ENCODE measurements at places on chromosomes 1 and 21.

- peak; percentile 35 for DNase-seq
Measured at GRCh38 chr1:9181176-9181906, 52.4 kb upstream of the GPR157 start.

DNA sequence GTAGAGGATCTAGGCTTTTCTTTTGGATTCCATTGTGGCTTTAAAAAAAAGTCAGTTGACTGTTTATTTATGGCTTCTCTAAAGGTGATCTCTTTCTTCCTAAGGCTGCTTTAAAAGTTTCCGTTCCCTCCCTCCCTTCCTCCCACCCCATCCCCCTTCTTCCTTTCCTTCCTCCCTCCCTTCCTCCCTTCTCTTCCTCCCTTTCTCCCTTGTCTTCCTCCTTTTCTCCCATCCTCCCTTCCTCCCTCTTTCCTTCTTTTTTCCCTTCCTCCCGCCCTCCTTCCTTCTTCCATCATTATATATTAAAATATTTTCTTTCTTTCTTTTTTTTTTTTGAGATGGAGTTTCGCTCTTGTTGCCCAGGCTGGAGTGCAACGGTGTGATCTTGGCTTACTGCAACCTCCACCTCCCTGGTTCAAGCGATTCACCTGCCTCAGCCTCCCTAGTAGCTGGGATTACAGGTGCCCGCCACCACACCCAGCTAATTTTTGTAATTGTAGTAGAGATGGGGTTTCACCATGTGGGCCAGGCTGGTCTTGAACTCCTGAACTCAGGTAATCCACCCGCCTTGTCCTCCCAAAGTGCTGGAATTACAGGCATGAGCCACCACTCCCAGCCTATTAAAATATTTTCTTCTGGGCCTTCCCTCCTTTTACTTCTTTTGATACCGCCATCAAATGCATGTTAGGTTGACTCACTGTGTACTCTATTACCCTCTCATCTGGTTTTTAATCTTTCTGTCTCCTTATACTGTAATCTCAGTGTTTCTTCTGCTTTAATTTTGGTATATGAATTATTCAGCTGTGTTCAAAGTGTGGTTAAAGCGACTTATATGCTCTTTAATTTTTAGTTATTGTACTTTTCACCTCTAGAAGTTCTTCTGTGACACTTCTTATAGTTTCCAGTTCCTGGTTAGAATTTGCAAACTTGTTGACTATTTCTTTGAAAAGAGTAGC, 59.2 kb upstream of the ATP5PO start:
- DNase-seq, result no peak

DNA sequence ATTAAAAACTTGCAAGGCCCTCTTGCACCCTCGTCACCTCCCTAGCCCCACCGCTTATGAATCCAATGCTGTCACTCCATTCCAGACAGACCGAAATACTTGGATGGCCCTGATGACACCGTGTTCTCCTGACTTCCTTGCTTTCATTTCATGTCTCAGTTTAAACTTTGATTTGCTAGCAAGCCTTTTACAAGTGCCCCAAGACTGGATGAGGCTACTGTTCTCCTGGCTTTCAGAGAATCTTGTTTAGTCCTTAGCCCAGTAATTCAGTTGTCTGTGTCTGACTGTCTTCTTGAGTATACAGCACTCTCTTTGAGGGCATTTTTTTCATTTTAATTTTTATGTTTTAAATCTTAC, 824 bp upstream of the IFI44L start:
- DNase-seq, result no peak

GRCh38 chr1:20250340-20250989, 40.2 kb upstream of the VWA5B1 start:
- DNase-seq, result no peak

GRCh38 chr1:3463013-3463385, 8.5 kb downstream of the ARHGEF16 start:
- no peak for DNase-seq

GRCh38 chr1:101161619-101162018, 75.2 kb upstream of the S1PR1 start:
- DNase-seq, result no peak

DNA sequence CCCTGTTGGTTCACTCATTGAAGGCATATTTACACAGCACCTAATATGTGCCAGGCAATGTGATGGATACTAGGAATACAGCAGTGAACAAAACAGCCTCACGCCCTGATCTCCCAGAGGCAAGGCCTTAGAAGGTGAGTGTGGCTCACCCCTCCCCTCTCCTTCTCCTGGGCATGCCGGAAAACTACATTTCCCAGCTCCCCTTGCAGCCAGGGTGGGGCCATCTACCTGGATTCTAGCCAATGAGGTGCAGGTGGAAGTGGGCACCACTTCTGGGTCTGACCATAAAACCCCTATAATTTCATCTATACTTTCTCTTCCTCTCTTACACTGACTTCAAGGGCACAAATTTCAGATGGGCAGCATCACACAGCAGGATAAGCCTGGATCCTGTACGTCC, 63.8 kb downstream of the FBXO2 start:
- DNase-seq, result no peak

GRCh38 chr1:216847397-216848036, 124.3 kb upstream of the ESRRG start:
- peak; percentile 10 for DNase-seq

DNA sequence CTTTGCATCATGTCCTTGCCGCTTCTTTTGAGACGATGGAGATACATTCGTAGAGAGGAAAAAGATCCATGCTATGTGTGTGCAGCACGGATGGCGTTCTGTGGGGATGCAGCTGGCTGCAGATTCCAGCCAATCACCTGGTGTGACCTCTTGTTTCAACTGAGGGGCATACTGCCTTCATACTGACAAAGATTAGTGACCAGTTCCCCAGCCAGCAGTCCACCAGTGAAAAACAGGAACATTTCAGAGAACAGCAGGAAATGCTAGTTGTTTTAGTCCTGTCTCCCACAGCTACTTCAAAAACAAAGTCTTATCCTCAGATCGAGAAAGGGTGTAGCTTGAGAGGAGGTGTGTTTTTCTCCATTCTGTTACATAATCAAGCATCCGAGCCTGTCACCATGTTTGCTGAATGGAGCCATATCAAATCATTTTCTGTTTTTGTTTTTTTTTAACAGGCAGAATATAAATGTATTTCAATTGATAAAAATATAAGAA, 255.7 kb upstream of the FMN2 start:
- no peak for DNase-seq

GRCh38 chr1:59752556-59753414, 62.0 kb upstream of the HOOK1 start:
- DNase-seq, result no peak

- DNase-seq, result no peak
Measured at GRCh38 chr1:151124763-151125403, 21.5 kb downstream of the SEMA6C start.

GRCh38 chr1:245702346-245702745, 547.6 kb downstream of the KIF26B start:
- DNase-seq, result no peak

GRCh38 chr1:92307980-92308379, 9.1 kb downstream of the RPAP2 start:
- no peak for DNase-seq

- DNase-seq, result peak; percentile 87
Measured at GRCh38 chr1:230307213-230307612, 118.9 kb downstream of the PGBD5 start.

DNA sequence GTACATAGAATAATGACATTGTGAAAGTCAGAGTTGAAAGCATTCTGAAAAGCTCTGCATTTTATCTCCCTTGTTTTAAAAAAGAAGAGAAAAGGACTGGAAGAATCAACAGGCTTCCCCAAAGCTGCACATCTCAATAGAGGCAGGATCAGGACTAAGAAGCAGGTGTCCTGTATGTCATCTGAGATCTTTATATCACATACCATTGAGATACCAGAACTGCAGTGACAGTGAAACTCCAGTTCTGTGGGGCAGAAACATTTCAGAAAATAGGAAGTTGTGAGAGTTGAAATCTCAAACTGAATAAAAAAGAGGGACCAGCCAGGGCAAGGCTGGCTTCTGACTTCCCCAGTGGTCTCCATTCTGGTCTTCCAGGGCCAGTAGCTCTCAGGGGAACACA, 33.0 kb upstream of the SH2D1B start:
- DNase-seq, result no peak

DNA sequence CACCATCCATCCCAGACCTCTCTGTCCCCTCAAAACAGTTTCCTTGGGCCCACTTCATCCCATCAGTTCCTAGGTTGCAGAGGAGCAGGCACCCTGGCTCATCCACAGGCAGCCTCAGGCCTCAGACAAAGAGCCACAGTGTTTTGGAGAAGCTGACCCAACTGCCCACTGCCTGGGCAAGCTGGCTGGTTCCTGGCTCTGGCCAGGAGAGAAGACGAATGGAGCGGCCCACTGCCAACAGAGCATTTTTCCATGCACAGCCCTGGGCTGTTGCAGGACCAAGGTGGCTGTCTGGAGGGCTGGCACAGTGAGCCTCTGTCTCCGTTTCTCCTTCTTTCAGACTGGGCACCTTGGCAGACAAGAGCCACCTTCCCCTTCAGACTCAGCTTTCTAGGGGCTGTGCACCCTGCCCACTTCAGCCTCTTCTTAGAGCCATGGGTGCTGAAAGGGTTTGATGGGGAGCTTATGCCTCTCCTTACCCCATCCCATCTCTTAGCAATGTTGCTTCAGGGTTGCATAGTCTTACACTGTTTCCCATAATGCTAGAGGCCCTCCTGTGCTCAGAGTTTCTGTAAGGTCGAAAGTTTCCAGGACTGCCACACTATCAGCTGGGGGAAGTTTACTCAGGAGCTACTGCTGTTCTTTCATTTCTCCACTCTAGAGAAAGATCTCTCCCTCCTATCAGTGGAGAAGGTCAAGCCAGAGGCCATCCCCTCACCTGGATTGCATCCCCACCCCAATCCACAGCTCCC, 973 bp downstream of the FMOD start:
- DNase-seq, result no peak

GRCh38 chr1:17903386-17903785, 148.3 kb downstream of the ACTL8 start:
- DNase-seq, result peak; percentile 67

GRCh38 chr1:117250061-117250606, 39.4 kb upstream of the VTCN1 start:
- DNase-seq, result no peak

DNA sequence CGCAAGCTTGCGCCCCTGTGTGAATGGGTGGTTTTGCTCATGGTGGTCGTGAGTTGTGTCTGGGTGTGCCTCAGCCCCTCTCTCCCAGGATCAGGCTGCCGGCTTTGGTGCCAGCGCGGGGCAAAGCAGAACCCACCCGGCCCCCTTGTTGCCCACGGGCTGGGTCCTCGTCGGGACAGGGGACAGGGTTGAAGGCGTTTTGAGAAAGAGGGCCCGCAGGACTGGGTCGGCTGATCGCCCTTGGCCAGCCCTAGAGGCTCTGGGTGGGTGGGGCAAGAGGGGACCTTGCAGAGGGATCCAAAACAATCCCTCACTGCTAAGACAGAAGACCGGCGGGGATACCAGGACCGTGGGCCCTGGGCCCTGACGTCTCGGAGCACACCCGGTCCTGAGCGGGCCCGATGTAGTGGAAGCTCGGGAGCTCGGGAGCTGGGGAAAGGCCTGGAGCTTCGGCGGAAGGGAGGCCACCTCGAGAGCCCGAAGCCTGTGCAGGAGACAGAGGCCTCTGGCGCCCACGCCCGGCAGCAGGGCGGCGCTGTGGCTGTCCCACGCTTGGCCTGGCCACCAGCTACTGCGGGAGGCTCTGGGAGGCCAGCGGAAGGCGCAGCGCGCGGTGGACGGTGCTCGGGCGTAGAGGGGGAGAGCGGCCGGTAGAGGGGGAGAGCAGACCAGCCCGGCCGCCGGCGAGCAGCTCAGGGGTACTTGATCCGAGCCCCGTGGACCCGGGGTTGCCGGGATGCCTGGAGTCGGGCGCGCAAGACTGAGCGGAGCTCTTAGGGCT, 2.8 kb upstream of the ZNF678 start:
- DNase-seq, result no peak

DNA sequence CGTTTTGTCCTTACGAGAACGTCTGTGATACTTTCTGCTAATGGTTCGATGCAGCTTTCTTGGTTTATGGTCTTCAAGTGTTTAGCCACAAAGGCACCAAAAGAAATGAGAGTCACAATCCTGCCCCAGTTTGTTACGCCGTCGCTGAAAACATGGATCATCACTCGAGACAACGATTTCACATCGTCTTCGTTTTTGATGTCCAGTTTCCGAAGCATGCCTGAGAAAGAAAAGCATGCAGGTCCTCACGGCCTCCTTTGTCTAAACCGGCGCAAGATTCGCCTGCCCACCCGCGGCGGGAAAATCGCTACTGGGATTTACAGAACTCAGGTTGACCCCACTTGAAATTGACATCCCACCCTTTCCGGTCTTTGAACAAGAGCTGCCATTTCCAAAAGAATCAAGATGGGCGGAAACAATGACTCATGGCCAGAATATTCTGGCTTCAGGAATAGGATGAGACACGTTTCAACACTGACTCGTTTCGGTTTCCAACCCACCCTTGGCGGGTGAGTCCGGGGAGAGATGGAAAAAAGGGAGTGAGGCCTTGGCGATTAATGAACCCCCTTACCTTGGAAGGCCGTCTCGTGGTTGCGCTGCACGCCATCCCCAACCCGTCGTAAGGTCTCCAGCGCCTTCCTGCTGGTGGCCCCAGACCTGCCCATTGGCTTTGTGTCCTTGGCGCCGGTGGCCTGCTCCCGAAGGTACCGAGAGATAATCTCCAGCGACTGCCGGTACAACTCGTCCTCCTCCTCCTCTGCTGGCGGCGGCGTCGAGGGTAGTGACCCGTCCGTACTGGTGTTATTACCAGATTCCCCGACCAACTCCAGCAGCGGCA, 919 bp downstream of the MCL1 start:
- peak; percentile 81 for DNase-seq

DNA sequence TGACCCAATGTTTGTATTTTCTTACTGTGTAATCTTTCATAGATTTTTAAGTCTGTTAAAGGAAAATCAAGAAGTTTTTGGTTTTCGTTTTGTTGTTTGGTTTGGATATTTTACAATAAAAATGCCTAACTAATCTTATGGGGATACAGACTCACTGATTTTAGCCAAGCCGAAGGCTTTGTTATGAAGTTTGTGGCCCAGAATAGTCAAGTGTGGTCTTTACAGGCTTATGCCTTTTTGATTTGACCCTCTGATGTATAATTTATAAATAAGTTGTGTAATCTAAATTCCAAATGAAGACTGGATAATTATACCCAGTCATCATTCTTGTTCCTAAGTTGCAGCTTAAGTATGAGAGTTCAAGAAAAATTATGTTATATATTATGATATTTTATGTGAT, 739.3 kb downstream of the ADGRL2 start:
- DNase-seq, result no peak

Measured in RCC 7860 (cell line).